ENCODE measurements at places on chromosomes 7 and 10.

DNA sequence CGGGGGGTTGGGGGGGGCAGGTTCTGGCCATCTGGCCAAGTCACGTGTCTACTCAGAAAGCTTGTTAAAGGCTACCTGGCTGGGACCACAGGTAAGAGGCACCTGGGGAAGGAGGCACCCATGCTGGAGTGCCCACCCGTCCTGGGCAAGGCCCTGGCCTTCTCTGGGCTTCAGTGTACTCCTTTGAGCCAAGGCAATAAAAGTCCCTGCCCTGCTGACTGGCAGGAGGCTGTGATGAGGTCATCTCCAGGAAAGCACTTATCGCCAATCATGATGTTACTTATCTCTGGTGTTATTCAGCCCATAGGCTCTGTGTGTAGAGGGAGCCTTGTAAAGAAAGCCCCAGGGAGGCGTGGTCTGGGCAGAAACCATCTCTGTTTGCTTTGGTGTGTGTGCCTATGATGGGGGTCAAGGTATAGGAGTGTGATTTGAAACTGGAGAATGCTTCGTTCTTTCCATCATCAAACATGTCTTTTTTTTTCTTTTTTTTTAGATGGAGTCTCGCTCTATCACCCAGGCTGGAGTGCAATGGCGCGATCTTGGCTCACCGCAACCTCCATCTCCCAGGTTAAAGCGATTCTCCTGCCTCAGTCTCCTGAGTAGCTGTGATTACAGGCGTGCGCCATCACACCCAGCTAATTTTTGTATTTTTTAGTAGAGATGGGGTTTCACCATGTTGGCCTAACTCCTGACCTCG is 2.5 kb upstream of the CLDN4 start:
- no peak for DNase-seq

- no peak for DNase-seq
Measured at GRCh38 chr7:156759143-156759542, 118.6 kb downstream of the RNF32 start.

- DNase-seq = no peak
Measured at GRCh38 chr7:87474533-87475358, 734 bp downstream of the ABCB4 start.

DNA sequence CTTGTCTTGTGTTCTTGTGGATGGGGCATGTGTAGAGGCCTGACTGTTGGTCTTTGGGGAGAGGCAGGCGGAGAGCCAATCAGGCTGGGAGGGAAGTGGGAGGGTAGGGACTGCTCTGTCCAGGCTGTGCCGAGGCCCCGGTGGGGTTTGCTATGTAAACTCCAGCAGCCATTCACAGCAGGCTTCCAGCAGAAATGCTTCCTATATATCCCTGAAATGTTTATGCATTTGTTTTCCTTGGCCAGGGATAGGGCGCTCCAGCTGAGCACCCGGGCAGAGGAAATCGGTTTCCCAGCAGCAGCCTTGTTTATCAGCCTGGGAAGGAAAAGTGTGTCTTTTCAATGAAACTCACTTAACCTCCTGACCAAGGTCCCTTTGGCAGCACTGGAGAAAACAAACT is 18.3 kb upstream of the AQP1 start:
- DNase-seq = no peak

DNA sequence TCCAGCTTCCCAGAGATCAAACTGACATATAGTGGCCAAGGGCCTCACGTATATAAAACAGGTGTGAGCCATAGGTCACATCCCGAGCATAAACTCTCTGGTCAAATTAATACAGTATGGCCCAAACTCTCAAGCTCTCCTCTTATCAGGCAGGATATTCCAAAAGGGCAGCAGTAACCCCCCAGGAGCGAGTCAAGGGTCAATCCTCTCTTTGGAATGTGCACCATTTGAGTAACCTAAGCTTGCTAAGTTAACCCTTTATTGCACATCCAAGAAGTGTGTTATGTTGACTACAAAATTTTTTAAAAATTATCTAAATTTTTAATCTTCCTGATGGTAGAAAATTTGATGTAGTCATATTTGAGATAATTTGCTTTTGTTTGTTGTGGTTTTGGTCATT is 4.5 kb upstream of the TRIM24 start:
- no peak for DNase-seq

- DNase-seq = no peak
Measured at GRCh38 chr7:11485636-11486035, 346.4 kb downstream of the THSD7A start.

GRCh38 chr10:16941067-16941466 is 123.8 kb upstream of the RSU1 start:
- DNase-seq = no peak

DNA sequence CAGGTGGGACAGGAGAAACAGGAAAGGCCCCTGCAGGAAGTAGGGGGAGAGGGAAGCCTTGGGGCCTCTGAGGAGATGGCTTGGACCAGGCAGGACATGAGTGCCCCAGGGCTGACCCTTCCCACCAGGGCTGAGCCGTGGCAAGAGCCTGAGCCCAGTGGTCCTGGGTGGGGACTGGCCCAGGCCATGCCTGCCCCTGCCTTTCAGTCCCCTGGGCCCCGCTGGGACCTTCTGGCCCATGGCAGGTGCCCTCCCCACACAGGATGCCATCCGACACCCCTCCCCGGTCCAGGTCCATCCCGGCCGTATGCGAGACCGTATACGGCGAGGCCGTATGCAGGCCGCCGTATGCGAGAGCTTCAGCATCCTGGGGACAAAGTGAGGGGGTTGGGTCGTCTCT is 2.0 kb downstream of the GRIFIN start:
- no peak for DNase-seq

DNA sequence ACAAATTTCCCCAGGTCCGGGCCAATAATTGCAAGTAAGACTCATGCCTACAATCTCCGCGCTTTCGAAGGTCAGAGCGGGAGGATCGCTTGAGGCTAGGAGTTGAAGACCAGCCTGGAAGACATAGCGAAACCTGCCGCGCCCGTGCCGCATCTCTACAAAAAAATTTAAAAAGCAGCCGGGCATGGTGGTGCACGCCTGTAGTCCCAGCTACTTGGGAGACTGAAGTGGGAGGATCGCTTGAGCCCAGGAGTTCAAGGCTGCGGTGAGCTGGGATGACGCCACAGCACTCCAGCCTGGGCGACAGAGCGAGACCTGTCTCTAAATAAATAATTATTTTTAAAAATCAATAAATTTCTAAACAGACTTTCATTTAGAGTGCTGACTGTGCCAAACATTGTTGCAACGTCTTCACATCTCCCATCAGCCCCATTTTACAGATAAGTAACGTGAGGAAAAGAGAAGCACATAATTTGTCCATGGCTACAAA is 494 bp upstream of the CFAP43 start:
- DNase-seq = no peak

- DNase-seq = no peak
Measured at GRCh38 chr7:15370441-15370840, 191.4 kb downstream of the AGMO start.

GRCh38 chr10:65719790-65720189 is 1206.0 kb upstream of the LRRTM3 start:
- DNase-seq = no peak

GRCh38 chr10:36251068-36251467 is 609.0 kb upstream of the FZD8 start:
- DNase-seq = no peak

DNA sequence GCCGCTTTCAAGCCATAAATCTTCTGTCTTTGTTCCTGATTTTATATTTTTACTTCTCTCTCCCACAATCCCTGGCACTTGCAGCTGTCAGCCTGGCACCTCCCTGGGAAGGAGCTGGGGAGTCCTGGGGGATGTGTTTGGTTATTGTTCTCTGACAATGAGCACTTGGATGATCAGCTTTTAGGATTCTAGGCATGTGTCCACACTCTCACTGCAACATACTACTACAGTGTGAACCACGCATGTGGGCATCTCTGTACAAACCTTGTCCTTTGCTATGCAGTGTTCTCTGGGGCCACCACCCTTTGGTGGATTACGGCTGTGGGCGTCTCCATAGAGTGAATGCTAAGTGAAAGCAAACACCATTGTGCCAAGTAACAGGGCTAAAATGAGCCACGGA is 168.4 kb upstream of the KMT2E start:
- DNase-seq = no peak

DNA sequence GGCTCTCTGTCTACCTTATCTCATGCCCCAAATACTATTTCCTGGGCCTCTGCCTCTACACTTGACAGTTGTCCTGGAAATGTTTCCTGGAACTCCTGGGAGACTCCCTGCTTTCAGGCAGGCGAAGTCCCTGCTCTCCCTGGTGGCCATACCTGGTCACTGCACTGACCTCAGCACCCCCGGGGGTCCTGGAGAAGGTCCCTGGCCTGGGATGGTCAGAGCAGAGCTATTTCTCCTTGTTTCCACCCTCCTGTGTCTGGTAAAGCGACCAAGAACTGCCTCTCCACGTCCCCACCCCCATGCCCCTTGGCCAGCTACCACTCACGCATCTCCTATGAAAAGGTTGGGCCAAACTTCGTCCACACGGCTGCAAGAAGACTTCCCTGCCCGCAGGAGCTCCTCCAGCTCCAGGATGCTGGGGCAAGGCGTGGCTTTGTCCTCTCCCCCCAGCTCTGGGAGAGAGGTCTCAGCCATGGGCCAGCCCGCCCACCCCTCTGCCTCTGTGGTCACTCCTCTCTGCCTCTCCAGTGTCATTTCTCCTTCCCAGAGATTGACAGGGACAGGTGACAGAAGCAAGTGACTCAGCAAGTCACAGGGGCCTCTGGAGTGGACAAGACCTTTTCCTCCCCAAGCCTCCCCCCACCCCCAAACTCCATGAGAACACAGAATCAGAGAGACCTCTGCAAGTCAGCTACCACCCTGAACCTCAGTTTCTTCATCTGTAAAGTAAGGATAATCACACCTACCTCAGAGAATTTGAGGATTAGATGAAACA is 2.6 kb upstream of the SAMD8 start:
- no peak for DNase-seq

GRCh38 chr7:149692557-149692982 is 80.8 kb downstream of the ZNF467 start:
- DNase-seq = no peak

DNA sequence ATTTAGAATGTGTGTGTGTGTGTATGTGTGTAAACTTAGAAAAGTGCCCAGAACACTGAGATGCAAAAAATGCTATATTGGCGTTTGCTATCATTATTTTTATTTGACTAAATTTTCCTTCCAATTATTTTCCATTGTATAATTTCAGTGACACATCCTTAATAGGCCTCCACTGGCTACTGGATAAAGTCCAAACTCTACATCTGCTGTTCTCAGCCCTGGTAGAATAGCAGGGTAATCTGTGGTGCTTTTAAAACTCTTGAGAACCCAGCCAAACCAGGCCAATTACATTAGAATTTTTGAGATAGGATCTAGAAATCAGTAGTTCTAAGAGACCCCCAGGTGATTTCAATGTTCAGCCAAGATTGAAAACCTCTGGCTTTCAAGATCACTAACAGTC is 66.4 kb downstream of the ZNF503 start:
- DNase-seq = no peak

DNA sequence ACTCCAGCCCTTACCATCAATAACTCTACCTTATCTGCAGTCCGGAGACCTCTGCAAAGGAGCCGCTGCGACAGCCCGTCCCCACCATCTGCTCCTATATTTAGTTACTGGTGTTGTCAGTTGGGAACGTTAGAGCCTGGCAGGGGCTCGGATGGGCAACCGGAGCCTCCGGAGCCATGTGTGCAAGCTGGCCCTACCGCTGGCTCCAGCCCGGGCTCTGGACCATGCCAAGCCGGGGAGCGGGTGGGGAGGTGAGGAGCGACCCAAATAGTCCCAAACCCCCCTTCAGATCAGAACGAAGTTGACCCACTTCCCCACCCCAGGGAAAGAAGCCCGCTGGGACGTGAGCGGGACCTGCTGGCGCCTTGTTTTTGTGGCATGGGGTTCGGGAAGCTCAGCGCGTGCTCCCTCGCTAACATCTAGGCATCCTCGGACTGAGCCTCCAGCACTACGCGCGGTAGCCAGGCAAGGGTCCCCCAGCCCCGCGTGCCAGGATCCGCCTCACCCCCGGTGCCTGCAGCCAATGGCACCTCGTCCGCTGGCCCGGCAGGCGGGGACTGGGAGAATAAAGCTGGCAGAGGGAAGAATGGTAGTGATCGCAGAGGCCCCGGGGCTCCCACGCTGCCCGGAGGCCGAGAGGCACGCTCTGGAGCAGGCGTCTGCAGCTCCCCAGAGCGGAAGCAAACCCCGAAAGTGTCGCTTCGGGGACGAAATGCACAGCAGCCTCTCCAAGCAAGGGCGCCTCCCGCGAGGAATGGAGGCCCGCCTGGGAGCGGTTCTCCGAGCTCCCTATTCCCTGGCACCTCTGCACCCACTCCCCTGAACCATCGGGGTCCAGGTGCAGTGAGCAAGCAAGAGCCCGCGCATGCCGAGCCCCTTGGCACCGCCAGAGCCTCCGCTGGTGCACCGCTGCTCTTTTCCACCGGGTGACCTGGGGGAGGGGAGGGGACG is 679 bp downstream of the LRRC20 start:
- peak; percentile 16 for DNase-seq

DNA sequence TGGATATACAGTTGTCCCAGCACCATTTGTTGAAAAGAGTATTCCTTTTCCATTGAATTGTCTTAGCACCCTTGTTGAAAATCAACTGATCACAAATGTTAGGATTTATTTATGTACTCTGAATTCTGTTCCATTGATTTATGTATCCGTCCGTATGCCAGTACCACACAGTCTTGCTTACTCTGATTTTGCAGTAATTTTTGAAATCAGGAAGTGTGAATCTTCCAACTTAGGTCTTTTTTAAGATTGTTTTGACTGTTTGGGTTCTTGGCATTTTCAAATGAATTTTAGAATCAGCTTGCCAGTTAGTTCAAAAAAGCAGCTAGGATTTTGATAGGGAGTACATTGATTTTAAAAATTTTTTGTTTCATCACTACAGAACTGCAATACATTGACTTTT is 23.7 kb downstream of the CDK13 start:
- no peak for DNase-seq

- no peak for DNase-seq
Measured at GRCh38 chr10:26681076-26681475, 16.4 kb upstream of the PDSS1 start.

DNA sequence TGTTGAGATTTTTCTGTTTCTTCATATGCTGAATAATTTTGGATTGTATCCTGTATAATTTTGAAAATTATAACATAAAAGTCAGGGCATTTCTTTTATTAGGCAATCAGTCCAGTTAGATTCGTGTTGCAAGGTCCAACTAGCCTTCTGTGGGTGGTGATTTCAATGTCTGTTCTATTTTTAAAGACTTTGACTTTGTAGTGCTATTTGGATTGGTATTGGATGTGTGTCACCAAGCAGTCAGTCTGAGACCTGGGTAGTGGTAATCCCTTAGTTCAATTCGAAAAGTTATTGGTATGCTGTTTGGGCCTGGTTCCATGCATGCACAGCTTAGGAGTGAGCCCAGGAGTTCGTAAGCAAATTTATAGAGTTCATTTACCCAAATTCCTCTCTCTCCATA is 82.2 kb downstream of the EPDR1 start:
- DNase-seq = no peak

DNA sequence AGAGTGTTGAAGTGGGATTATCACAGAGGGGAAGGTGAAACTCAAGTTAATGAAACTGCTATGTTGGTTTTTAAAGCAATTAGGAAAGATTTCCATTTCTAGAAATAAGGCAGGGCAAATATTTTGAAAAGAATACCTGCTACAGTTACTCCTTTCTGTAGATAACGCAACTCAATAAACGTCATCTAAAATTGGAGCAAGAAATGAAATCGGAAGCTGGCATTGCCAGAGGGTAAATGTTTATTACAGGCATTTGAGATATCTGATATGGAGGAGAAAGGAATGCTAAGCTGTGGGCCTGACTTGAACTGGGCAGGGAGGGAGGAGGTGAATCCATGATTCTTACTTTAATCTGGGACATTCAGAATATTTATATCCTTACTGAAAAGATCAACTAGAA is 217.0 kb upstream of the ADARB2 start:
- DNase-seq = no peak

Measured in activated T-cell treated with anti-CD3 and anti-CD28 coated beads for 24 hours (primary cell).